Parietal lobe (tissue), 2 donors: ENCODE measurements at places on chromosomes 16 and 17. TPM values are rescaled to one million over a fixed set of nuclear protein-coding genes. Genes with fewer than 3 reads are reported as not detected.

The TMEM235 gene
- not detected for total RNA-seq

The B9D1 gene
- 15.3 TPM for total RNA-seq

The NUPR1 gene
- 0.31 TPM for total RNA-seq

The CD300E gene
- not detected for total RNA-seq

The ACTG1 gene
- total RNA-seq = 5,254 TPM

The PRR35 gene
- total RNA-seq = not detected

The LPCAT2 gene
- 2.2 TPM for total RNA-seq

The NUDT7 gene
- 3.1 TPM for total RNA-seq

The CHAD gene
- total RNA-seq = not detected

The MSI2 gene
- 81.7 TPM for total RNA-seq

The HS3ST3A1 gene
- 0.31 TPM for total RNA-seq

The SLC12A3 gene
- not detected for total RNA-seq

The ATP2C2 gene
- 15.0 TPM for total RNA-seq

The TMEM88 gene
- total RNA-seq = 1.9 TPM

The ASPHD1 gene
- 13.1 TPM for total RNA-seq

The RNF43 gene
- 0.31 TPM for total RNA-seq

The MYL11 gene
- total RNA-seq = not detected

The KRTAP1-1 gene
- total RNA-seq = not detected

The NT5C3B gene
- 93.0 TPM for total RNA-seq

The SAP30BP gene
- total RNA-seq = 64.8 TPM

The RNF222 gene
- not detected for total RNA-seq

The KRT33A gene
- not detected for total RNA-seq

The RRAD gene
- 0.63 TPM for total RNA-seq

The ALOXE3 gene
- total RNA-seq = 0.63 TPM

The HASPIN gene
- 1.3 TPM for total RNA-seq

The TBX4 gene
- total RNA-seq = not detected

The HCRT gene
- total RNA-seq = not detected
